NCI-H82 (cell line): ENCODE measurements at places on chromosomes 7 and 10.

DNA sequence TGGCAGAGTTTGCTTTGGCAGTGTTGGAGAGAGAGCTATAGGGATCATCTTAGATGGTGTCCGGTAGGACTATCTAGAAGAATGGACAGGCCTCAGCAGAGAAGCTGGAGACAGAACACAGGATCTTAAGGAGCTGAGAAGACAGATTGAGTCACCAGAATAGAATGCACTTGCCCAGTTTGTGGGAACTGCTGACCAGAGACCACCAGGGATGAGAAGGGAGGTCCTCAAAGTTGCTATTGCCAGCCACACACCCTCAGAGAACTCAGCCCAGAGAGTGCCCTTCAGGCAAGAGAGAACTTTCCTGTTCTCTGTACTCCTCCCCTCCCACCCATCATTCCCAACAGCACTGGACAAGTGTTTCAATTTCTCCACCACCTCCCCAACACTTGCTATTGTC, 25.3 kb upstream of the GALNT11 start:
- DNase-seq, result no peak

DNA sequence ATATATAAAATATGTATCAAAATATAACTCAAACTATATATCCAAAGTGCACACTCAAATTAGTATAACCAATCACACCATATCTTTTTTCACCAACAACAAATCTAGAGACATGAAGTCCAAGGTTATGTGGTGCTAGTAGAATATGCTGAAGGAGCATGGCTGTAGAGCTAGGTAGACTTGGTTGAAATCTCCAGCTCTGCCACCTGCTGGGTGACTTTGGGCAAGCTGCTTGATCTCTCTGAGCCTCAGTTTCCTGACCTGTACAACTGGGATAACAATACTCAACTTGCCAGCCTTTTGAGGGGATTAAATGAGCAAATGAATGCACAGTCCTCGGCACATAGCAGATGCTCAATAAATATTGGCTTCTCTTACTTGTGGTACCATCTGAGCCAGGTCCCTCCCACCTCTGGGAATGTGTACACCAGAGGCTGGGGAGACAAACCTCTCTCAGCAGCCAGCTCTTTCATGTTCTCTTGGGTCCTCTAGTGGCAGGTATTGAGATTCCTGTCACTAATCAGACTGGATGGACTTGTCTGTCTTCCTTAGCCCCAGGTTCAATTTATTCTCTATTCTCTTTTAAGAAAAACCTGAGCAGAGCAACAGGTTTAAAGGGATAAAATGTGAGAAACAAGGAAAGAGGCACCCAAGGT, 94.3 kb upstream of the PDE1C start:
- DNase-seq, result peak; percentile 79

DNA sequence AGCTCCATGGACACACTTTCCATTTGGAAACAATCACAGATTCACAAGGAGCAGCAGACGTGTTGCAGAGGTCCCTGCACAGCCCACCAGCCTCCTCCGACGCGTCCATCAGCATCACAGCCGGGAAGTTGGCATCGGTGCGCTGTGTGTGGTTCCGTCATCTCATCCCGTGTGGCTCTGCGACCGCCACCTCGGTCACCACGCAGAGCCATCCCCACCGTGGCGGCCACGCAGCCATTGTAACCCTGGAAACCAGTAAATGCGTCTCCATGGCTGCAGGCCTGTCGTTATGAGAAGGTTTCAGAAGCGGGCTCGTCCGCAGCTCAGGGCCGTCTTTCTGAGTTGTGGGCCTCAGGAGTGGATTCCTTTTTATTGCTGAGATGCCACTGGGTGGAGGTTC, 36.0 kb downstream of the FOXK1 start:
- no peak for DNase-seq

DNA sequence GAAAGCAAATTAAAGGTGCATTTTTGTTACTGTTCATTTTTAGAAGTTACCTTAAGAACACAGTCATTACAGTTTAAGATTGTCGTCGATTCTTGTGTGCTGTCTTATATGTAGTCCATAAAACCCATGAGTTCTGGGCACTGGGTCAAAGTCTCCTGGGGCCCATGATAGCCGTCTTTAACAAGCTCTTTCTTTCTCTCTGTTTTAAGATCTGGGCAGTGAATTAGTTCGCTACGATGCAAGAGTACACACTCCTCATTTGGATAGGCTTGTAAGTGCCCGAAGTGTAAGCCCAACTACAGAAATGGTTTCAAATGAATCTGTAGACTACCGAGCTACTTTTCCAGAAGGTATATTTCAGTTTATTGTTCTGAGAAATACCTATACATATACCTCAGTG, 90.7 kb upstream of the CAPZA2 start:
- DNase-seq, result no peak

DNA sequence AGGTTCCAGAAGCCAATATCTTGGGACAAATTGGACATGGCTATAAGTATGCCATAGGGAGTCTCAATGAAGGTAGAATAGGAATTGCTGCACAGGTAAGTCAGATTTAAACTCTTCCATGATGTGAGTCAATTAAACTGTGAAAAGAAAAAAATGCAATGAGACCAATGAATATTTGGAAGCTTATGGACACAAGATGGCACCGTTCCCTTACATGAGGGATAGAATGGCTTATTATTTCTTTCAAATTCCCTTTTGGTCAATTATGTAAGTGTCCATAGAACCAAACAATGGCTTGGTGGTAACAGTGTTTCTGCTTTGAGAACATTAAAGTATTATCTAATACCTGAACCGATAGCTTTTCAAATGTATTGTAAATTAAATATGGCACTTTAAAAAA, 35.6 kb downstream of the ACADSB start:
- peak; percentile 2 for DNase-seq

- no peak for DNase-seq
Observed at GRCh38 chr7:70052691-70053090, 454.4 kb downstream of the AUTS2 start.

DNA sequence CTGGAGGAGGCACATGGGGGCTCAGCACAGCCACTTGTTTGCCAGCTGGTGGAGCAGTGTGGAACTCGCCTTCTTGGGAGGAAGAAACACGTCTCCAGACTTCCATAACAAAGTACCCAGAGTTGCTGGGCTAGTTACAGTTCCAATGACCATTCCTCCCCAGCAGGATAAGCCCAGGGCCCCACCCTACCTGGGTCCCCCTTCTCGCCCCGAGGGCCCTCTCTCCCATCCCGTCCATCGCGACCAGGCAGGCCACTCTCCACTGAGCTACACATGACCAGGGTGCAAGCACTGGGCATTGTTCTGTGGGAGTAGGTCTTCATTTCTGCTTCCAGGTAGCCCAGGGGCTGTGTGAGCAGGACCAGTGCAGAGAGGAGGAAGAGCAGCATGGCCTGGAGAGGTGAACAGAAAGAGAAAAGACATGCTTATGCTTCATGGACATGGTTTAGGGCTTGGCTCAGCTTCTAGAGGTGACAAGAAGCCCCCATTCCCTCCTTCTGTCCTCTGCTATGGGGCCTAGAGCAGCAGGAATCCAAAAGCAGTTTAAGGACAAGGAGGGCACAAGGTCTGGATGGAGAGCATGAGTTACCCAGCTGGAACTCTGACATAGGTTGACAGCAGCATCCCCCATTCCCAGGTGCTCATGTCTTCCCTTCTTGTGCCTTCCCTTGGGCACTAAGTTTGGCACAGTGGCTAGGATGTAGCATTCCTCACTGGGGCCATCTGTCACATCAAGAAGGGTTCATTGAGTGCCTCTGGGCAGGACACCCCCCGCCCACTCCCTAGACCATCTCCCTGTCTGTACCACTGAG, 2.4 kb downstream of the SFTPD start:
- DNase-seq, result no peak

- no peak for DNase-seq
Observed at GRCh38 chr10:36677431-36677768, 448.0 kb upstream of the ANKRD30A start.

- DNase-seq, result no peak
Observed at GRCh38 chr7:2116448-2116810, 116.3 kb downstream of the MAD1L1 start.
